ENCODE measurements at places on chromosomes 6 and 20.

GRCh38 chr6:75991941-75992340 lies 80.5 kb downstream of the IMPG1 start:
- DNase-seq, result no peak

DNA sequence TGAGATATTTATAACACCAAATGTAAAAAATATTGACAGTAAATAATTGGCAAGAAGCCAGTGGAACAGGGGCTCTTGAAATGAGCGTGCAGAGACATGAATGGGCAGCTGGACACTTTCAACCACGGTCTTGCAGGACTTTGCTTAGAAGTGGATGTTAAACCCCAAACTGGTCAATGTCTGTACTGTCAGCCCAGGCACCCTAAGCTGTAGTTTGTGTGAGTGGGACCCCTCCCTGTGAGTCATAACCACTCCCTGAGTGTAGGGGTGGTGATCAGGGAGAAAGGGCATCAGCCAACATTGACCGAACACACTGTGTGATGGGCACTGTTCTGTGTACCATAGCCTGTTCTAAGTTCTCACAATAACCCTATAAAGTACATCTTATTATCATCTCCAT lies 108.6 kb downstream of the FIG4 start:
- DNase-seq, result no peak

DNA sequence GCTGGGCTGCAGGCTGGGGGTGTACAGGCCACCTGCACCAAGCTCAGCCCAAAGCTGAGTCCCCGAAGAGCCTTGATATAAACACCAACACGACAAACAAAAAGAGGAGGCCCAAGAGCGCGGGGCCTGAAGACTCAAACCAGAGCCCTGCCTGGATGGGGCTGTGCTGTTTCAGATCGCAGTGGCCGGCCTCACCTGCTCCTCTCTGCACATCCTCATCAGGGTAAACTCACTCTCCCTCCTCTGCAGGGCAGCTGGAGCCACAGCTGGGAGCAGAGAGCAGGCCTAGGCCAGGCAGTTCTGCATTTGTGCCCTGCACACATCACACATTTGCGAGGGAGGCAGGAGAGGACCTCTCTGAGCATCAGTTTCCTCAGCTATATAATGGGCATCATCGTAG lies 3.7 kb upstream of the RBM38 start:
- DNase-seq, result no peak

DNA sequence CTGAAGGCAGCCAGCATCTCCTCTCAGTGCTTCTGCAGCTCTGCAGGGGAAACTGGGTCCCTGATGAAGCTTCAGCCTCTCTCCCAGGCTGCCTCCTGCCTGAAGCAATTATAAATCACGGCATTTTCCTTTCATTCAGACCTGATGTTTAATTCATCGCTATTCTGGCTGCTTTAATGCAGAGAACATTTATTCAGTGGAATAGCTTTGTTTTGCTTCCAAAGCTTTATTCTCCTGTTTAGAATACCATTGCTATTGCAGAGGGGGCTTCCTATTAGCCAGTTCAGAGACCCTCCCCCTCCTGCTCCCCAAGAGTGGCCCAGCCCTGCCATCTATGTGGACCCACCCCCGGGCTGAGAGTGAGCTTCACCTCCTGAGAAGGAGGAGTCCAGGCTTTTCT lies 255.6 kb downstream of the LRFN2 start:
- DNase-seq, result no peak

DNA sequence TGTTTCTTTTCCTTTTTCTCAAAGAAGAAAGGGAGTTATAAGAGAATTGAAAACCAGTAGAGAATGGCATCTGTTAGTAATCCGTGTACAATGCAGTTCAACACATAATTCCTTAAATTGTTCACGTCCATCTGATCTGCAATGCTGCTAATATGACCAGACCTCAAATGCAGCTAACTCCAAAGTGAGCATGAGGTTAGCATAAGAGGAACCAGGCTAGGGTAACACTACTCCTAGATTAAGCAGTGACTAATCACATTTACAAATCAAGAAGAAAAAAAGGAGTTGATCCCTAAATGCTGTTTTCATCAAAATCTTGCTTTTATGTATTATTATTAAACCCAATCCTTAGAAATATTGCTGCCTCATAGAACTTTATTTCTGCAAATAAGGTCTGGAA lies 432.7 kb upstream of the ARID1B start:
- no peak for DNase-seq

All from nephron progenitor cell (in vitro differentiated cells).